ENCODE measurements at places on chromosomes 5 and 9.

- no peak for DNase-seq
These were observed 29.8 kb downstream of the TDRD7 start for GRCh38 chr9:97441729-97442128.

DNA sequence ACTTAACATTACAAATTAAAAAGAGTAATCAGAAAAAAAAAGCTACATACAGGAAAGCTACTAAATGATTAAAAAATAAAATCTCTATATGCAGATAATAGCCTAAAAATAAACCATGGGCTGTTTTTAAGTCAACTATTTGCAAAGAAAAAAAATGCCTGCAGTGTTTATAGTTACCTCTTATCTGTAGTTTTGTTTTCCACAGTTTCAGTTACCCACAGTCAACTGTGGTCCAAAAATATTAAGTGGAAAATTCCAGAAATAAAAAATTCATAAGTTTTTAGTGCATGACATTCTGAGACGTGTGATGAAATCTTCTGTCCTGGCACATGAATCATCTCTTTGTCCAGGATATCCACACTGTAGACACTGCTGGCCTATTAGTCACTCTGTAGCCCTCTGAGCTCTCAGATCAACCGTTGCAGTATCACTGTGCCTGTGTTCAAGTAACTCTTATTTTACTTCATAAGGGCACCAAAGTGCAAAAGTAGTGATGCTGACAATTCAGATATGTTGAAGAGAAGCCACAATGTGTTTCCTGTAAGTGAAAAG, 59.2 kb downstream of the PRELID2 start:
- DNase-seq: no peak

GRCh38 chr9:114054191-114054690, 23.9 kb downstream of the AMBP start:
- DNase-seq: no peak

DNA sequence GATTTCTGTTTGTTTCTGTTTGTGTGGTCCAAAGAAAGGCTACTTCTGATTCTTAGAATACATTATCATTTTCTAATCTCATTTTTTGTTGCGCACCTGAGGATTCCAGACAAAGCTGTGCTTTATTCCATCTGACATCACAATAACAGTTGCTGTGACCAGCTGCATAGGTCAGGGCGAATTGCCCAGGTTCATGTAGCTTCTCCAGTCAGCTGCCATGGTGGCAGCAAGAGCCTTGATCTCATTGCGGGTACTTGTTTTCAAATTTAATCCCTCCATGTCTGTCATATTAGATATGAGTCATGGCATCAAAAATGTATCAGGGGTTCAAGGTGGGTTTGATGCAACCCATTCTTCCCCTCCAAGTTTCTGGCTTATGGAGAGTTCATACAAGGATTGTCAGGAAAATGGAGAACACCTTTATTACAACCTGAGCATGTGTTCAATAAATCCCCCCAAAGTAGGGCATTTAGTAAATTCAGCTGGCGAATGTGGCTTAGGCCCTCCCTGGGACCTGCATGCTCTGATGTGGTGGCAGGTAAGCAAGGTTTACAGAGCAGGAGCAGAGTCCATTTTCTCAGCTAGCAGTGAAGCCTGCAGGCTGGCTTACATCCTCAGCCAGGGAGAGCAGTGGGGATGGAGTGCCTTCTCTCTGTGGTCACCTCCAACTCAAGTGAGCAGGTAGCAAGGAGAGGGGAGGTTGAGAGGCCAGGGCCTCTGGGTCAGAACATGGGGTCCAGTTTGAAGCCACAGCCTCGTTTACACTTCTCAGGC, 13.9 kb downstream of the CAVIN4 start:
- no peak for DNase-seq

- DNase-seq: no peak
These were observed 117.5 kb downstream of the BOD1 start for GRCh38 chr5:173498739-173499470.

- no peak for DNase-seq
These were observed 14.5 kb downstream of the ZSWIM6 start for GRCh38 chr5:61346511-61346910.

- no peak for DNase-seq
These were observed 405.6 kb upstream of the ZNF608 start for GRCh38 chr5:125152044-125152443.

DNA sequence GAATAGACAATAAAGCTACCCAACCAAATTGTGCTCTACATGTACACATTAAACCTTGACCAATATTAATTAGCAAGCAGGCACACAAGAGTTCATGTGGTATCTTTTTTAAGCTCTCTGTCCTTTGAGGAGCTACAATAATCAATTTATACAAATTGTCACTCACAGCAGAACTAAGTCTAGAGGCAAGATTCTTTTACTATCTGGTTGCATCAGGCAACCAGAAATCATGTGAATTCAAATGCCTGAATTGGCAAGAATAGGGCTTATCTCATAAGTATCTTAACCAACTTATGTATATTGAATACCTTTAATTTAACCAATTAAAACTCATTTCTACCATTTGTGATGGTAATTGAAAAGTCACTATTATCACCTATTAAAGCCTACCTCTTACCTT, 145.5 kb upstream of the HAPLN1 start:
- no peak for DNase-seq

DNA sequence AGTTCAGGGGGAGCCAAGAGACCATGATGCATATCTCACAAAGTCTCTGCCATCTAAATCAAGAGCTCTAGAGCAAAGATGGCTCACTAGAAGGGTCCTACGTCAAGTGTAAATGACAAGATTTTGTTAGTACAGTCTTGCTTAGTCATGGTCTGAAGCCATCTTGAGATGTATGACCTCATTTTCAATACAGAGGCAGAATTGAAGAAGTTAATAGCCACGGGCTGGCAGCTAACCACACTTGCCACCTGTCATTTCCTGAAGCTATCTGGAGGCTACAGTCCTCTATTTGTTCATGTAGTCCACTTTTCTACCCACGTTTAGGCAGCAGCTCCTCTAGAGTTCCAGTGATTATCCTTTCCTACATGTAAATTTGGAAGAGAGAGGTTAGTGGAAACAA, 231.7 kb upstream of the CDH12 start:
- no peak for DNase-seq

- no peak for DNase-seq
These were observed 1.1 kb upstream of the SNX24 start for GRCh38 chr5:122844136-122844909.

DNA sequence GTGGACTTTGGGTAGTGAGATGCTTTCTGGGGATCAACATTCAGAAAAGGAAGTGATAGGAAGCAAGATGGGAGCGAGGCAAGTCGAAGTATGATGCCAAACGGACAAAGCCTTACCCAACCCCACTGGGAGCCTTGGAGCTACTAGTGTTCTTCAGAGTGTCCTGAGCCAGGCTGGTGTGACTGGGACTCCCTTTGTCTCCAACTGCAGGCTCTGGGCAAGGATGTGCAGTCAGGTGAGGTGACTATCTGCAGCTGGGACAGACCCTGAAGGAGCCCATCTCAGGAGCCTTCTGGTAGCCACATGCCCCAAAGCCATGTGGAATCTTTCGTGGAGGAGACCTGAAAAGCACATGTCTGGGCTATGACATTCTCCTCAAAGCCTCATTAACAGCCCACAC, 360.6 kb downstream of the MTRR start:
- DNase-seq: no peak

GRCh38 chr9:100428871-100429654, 2.1 kb downstream of the MSANTD3 start:
- DNase-seq: no peak

- DNase-seq: no peak
These were observed 66.2 kb upstream of the SLC1A1 start for GRCh38 chr9:4424038-4424437.

DNA sequence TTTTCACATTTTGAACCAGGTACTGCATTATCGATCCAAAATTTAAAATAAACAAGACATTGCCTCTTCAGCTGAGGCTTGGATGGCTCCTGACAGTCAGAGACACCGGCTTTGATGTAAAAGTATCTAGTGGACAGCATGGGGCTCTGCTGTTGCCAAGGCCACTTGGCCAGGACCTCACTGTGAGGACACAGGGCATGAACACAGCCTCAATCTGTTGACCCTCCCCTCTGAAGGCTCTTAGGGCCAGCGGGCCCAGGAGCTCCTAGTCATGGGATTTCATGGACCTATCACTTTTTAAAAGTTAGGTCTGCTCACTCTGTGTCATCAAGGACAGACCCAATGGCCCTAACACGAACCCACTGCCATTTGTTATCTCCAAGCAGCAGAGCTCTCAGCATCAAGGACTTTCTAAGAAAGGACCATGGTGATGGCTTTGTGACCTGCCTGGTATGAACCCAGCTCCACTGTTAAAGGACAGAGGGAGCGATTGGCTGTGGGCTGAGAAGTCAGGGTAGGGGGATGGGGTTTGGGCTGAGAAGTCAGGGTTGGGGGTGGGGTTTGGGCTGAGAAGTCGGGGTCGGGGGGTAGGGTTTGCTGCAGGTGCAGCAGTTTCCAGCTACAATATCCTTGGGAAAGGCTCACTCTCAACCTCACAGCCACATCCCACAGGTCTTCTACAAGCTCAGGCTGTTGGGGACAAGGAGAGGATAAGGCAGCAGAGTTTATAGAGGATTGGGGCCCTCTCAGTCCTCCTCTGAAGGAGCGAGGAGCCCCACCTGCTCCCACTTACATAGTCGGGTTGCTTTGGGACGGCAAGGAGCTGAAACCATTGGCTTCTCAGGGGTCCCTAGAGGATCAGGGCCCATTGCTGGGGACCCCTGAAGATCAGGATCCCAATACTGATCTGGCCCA, 146.8 kb downstream of the BARX1 start:
- no peak for DNase-seq

- DNase-seq: no peak
These were observed 312.1 kb downstream of the TMEM232 start for GRCh38 chr5:110414360-110414759.

- DNase-seq: no peak
These were observed 10.6 kb downstream of the PRDM6 start for GRCh38 chr5:123099514-123100151.

DNA sequence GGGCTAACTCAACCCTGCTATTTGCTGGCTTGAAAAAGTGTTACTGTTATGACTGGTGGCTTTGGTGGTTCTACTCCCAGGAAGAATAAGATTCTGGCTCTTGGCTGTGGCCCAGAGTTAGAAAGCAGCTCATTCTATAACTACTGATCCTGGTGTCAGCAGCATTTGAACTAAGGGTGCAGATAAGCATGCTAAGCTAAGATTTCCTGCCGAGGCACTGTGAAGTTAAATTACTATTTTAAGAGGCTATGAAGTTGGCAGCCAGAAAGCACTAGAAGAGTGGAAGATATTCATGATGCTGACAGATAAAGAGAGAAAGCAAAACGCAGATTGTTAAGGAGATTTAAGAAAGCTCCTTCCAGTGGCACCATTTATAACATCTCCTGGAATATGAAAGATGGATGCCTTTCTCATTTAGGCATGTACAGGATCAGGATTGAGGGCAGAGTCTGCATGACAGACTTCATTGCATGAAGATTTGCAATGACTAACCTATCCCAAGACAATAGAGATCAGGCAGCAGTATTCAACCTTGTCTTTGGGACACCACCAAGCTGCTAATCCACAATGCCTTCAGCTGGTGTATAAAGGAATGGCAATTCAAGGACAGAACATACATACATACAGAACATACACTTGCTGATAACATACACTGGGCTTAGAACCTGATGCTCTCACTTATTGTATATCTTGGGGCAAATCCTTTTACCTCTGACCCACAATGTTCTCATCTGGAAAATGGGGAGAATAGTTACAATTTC, 11.7 kb downstream of the BRINP1 start:
- no peak for DNase-seq

GRCh38 chr5:38807570-38808483, 38.0 kb upstream of the OSMR start:
- no peak for DNase-seq

DNA sequence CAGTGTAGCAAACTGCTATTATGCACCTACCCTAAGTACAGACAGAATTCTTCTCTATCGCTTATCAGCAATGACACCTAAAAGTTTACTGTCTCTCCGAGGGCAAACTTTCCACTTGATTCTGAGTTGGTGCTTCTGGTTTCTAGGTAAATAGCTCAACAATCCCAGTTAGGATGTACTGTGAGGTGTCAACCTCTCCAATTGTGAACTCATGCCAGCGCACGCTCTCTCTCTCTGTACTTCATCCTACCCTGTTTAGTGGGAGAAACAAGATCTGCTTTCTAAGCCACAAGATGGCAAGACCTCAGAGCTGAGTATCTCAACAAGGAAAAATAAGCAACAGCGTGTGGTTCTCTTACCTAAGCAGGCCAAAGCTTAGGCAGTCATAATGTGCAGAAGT, 335.3 kb downstream of the SLIT3 start:
- no peak for DNase-seq

GRCh38 chr5:79685627-79686026, 4.0 kb upstream of the CMYA5 start:
- DNase-seq: no peak

- DNase-seq: no peak
These were observed 21.3 kb downstream of the GPX3 start for GRCh38 chr5:151041577-151042268.

- DNase-seq: no peak
These were observed 81.4 kb downstream of the PGM5 start for GRCh38 chr9:68437785-68438184.

- DNase-seq: no peak
These were observed 48.9 kb upstream of the DMRT1 start for GRCh38 chr9:792331-793260.

GRCh38 chr5:11909471-11909870, 5.2 kb upstream of the CTNND2 start:
- no peak for DNase-seq

- no peak for DNase-seq
These were observed 180.3 kb downstream of the SREK1 start for GRCh38 chr5:66324357-66324756.

DNA sequence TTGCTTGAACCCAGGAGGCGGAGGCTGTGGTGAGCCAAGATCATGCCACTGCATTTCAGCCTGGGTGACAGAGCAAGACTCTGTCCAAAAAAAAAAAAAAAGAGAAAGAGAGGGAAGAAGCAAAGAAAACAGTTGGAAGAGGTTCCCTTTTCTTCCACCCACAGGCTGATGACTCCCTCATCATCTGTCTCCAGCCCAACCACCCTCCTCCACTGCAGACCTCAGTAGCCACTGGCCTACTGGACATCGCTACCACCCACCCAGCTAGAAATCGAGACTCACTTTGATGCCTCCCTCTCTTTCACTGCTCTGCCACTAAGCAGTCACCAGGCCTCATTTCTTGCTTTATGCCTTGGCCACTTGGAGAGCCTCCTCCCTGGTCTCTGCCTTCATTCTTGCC, 71.2 kb downstream of the NIPSNAP3B start:
- no peak for DNase-seq

DNA sequence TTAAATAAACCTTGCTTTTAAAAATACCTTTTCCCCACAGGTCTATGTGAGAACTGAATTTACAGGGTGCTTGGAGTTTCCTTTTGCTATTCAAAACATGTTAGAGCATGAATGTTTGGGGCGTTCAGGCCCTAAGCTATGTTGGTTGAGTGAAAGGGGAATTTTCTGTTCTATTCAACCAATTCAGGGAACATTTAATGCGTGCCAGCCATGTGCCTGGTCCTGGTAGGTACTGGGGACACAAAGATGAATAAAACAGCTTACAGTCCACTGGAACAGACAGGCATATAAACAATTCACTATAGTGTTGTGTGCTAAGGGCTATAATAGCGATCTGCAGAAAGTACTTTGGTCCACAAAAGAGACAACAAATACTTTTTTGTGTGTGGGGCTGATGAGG, 108.5 kb downstream of the ZSWIM6 start:
- DNase-seq: no peak
